Cardiac muscle cell (in vitro differentiated cells and primary cell): ENCODE measurements at places on chromosomes 3 and 15. TPM values are rescaled to one million over a fixed set of nuclear protein-coding genes. Genes with fewer than 3 reads are reported as not detected.

DNA sequence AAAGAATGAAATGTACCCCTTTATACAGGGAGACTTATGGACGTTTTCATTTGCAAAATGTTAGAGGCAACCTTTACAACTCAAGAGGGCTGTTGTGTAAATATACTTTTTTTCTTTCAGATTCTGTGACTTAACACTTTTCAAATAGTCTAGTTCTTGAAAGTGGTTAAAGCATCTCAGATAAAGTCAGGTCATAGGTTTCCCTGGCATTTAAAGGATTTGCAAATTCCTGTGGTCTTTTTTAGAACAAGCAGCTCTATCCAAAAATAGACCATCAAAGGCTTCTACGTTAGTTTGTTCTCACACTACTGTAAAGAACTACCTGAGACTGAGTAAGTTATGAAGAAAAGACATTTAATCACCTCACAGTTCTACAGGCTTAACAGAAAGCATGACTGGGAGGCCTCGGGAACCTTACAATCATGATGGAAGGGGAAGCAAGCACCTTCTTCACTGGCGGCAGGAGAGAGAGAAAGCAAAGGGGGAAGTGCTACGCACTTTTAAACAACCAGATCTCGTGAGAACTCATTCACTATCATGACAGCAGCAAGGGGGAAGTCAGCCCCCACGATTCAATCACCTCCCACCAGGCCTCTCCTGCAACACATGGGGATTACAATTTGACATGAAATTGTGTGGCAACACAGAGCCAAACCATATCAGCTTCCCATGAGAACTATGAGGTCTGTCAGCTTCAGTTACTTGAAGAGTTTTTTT, 23.3 kb upstream of the GABRR3 start:
- DNase-seq: peak; percentile 7

DNA sequence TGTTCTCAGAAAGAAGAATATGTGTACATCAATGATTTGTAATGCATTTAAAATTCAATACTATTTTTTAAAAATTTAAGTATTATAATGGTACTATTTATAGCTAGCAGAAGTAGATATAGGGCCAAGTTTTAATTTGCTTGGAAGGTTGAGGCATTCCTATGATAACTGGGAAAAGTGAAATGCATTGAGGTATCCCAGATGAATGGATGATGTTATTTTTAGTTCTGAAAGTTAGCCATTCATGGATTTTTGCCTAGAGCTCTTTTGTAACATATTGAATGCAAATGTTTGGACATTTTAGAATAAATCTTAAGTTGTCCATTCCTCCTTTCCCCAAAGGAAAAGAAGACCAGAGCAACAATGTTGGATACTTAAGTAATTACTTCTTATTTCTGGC, 47.6 kb downstream of the GAP43 start:
- no peak for DNase-seq

- no peak for DNase-seq
Observed at GRCh38 chr3:31919528-31919927, 61.5 kb downstream of the OSBPL10 start.

- no peak for DNase-seq
Observed at GRCh38 chr15:43283526-43283925, 16.8 kb upstream of the TGM5 start.

GRCh38 chr3:149453140-149453805, 21.2 kb upstream of the TM4SF4 start:
- DNase-seq: no peak

DNA sequence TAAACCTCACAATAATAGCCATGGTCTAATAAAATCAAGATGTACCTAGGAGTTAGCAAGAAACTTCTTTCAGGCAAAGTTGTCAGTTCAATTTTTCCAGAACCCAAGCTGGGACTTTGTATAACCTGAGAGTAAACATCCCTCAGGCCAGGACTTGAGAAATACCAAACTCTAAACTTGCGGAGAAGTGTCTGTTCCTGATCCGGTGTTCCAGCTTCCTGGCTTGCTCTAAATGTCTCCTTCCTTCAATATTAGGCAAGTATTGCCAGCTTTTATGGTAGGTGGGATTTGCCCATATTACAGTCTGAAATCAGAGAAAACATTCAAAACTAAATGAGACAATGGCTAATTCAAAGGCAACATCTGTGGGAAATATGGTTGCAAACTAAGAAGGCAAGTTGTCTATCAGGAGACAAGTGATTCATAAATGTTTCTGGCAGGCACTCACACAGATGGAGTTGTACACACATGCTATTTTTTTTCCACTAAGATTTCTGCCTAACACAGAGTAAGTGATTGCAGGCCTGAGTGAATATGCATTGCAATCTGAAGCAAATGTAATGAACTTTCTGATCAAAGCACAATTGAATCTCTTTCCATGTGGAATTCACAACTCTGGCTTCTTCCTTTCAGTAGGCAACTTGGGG, 88.3 kb upstream of the COL8A1 start:
- DNase-seq: peak; percentile 59

DNA sequence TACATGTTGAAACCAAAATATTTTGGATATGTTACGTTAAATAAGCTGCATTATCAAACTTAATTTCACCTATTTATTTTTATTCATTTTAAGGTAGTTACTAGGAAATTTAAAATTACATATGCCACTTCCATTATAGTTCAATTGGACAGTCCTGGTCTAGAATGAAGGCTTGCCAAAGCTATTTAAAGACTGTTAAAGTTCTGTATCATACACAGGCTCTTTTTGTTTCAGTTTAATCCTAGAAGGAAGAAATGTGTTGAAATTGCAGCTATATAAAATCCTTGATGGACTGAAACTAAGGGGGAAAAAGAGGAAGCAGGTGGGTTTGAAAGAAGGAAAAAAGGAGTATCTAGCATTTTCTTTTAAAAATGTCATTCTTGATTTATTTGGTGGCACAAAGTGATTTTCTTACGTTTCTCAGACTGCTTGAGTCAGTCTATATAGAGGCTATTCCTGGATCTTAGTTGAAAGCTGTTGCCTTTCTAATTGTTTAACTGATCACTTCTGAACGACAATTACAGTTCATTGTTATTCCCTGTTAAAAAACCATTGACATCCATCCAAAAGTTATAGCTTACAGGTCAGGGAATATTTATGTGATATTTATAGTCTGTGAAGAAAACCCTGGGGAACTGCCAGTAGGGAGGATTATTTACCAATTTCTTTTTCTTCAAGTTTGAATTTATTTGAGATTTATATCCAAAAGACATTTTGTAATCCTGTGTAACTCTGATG, 195.0 kb downstream of the RORA start:
- no peak for DNase-seq

- peak; percentile 81 for DNase-seq
Observed at GRCh38 chr15:100873029-100873677, 6.5 kb upstream of the ALDH1A3 start.

GRCh38 chr3:94167346-94167745, 104.5 kb downstream of the NSUN3 start:
- DNase-seq: no peak

DNA sequence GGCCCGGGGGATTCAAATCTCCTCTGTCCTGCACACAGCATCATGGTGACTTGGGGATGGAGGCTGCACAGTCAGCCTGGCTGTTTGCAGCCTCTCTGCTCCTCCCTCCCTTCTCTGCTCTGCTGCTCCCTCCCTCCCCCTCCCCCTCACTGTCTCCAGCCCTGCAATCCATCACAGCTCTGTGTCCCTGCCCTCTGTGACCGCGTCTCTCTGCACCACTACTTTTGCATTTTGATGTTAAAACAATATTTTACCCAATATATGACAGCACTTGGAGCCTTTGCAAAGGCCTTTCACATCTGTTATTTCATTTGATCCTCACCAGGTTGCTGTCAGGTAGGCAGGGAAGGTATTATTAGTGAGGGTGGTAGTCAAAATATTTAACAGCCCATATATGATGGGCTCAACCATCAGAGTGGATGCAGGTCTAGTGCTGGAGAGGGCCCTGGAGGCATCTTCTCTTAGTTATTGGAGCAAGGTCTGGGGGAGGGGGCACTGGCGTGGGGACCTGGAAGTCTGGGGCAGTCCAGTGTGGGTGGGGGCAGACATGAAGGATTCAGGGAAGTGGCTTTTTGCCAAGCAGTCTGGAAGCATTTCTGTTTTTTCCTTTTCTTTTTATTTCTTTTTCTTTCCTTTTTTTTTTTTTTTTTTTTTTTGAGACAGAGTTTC, 16.3 kb upstream of the VPS8 start:
- DNase-seq: no peak

GRCh38 chr3:169676925-169677537, 13.5 kb upstream of the MECOM start:
- DNase-seq: no peak

- no peak for DNase-seq
Observed at GRCh38 chr3:48601622-48601994, 6.5 kb upstream of the COL7A1 start.

Gene TMEM207
- total RNA-seq: not detected in 2 replicates

Gene IMPG2
- 0.33 and 0.49 TPM in 2 replicates for total RNA-seq

Gene NAALADL2
- 3.8 and 4.3 TPM in 2 replicates for total RNA-seq

Gene DZIP3
- 18.3 and 31.2 TPM in 2 replicates for total RNA-seq

Gene CHRM5
- not detected in 2 replicates for total RNA-seq

Gene PRR20G
- not detected in 2 replicates for total RNA-seq

Gene ZNF620
- 7.5 and 8.8 TPM in 2 replicates for total RNA-seq

Gene HLTF
- 31.0 and 52.8 TPM in 2 replicates for total RNA-seq
